ENCODE measurements at places on chromosomes 2 and 18.

DNA sequence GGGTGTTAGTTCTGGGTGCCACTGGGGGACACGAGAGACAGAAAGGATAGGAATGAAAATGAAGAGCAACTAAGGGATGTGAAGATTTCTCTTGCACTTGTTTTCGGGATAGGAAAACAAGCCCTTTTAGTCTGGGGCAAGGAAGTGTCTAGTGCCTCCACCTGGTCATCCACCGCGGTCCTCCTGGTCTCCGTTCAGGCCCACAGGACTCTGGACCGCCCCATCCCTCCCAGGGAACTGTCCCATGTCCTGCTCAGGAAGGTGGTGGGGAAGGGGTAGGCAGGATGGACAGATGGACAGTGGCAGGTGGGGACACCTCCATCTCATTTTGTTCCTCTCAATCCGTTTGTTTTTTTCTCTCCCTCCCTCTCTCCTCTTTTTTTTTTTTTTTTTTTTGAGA is 45.9 kb downstream of the AGAP1 start:
- DNase-seq, result no peak

DNA sequence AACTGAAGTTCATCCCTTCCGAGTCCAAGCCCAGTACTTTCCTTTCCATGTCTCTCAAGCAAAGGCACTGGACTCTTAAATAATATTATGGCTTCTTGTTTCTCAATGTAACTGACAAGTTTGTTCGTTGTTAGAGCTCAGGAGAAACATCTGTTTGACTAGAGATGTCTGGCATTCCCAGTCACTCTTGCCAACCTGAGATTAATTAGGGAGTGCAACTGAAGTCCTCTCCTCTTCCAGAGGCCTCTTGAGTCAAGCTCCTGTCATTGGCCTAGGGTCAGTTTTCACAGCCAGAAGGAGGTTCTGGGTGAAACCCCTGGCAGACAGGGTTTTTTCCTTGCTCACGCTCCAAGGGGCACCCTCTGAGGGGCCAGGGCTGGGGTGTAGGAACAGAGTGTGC is 196.1 kb downstream of the AGPS start:
- no peak for DNase-seq

DNA sequence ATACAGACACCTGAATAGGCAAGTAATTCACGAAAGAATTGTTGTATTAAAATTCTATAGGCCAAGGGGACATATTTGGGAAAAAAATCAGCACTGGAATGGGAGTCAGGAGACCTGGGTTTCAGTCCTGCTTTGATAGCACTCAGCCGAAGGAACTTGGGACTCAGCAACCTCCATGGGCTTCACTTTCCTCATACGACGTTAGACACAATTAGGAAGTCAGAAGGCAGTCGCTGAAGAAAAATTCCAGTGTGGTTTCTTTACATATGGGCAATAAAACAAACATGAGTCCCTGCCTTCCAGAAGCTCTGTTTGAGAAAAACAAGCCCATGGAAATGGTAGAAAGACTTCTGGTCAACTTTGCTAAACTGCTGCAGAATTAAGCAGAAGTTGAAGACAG is 15.1 kb upstream of the CYRIA start:
- no peak for DNase-seq

GRCh38 chr18:36481201-36481657 is 183.7 kb downstream of the FHOD3 start:
- DNase-seq, result no peak

DNA sequence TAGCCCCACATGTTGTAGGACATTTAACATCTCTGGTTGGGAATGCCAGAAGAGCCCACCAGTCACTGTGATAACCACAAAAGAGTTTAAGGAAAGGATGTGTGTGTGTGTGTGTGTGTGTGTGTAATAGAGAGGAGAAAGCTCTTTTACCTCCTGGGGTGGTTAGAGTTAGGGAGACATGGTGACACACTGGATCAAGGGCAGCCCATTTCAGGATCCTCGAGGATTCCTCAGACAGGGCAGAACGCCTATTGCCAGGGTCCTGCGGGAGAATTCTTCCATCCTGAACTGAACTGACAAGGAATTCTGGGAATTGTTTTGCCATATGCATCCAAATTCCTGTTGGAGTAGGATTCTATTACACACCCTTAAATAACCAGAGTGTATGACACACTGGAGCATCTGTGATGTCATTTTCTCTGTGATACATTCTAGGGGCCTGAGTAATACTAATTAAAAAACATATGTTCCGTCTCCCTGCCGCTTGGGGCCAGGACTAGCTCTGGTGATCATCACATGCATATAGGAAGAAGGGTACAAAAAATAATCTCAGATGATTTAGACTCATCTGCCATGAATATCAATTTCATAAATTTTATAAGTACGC is 156.4 kb upstream of the MMADHC start:
- DNase-seq, result no peak

- DNase-seq, result no peak
Observed at GRCh38 chr18:61824733-61825363, 68.0 kb downstream of the RNF152 start.

GRCh38 chr2:236341721-236342120 is 77.5 kb upstream of the ASB18 start:
- no peak for DNase-seq

DNA sequence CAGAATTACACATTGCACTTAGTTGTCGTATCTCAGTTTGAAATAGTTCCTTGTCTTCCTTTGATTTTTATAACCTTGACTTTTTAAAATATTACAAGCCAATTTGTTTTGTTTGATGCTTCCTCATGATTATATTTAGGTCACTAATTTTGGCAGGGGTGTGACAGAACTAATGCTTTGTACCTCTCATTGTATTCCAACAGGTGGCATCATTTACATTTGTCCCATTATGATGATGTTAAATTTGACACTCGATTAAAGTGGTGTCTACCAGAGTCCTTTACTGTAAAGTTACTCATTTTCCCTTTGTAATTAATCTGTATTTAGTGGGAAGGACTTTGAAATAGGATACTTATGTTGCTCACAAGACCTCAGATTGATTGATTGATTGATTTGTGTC is 21.5 kb upstream of the MFSD2B start:
- DNase-seq, result peak; percentile 9

GRCh38 chr18:9366126-9366714 is 31.6 kb downstream of the TWSG1 start:
- no peak for DNase-seq

- DNase-seq, result no peak
Observed at GRCh38 chr2:72722492-72723070, 103.3 kb downstream of the EXOC6B start.

- DNase-seq, result no peak
Observed at GRCh38 chr2:151358166-151358970, 976 bp downstream of the TNFAIP6 start.

GRCh38 chr2:142954493-142954892 is 77.0 kb downstream of the KYNU start:
- DNase-seq, result no peak

- DNase-seq, result no peak
Observed at GRCh38 chr18:78804206-78805030, 175.2 kb upstream of the SALL3 start.

- DNase-seq, result no peak
Observed at GRCh38 chr2:5539282-5540165, 152.7 kb upstream of the SOX11 start.

DNA sequence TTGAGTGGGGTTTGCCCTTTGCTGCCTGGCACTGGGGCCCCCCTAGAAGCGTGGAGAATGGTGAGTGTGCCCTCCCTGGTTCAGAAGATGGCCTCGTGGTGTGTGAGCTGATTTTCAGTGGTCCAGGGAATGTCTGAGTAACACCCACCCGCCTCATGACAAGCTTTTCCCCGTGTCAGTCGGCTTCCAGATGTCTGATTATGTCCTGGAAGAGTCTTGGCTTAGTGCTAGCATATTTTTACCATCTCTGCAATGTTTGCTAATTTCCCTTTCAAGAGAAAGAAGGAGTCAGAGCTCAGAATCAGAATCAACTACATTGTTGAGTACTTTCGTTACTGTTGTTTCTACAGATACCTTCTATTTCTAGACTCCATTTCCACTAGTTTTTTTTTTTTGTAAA is 214.7 kb downstream of the SEPTIN10 start:
- no peak for DNase-seq

GRCh38 chr2:231110551-231110950 is 14.3 kb downstream of the HTR2B start:
- peak; percentile 14 for DNase-seq

- DNase-seq, result no peak
Observed at GRCh38 chr2:3113122-3113521, 264.5 kb downstream of the EIPR1 start.

- no peak for DNase-seq
Observed at GRCh38 chr2:84844141-84844540, 36.7 kb downstream of the TRABD2A start.

GRCh38 chr2:164620873-164621763 is at the start of gene GRB14:
Gene GRB14 (minus strand): TSS chr2:164621482. CDS start chr2:164621309, 173 bp downstream.
- peak; percentile 67 for DNase-seq

DNA sequence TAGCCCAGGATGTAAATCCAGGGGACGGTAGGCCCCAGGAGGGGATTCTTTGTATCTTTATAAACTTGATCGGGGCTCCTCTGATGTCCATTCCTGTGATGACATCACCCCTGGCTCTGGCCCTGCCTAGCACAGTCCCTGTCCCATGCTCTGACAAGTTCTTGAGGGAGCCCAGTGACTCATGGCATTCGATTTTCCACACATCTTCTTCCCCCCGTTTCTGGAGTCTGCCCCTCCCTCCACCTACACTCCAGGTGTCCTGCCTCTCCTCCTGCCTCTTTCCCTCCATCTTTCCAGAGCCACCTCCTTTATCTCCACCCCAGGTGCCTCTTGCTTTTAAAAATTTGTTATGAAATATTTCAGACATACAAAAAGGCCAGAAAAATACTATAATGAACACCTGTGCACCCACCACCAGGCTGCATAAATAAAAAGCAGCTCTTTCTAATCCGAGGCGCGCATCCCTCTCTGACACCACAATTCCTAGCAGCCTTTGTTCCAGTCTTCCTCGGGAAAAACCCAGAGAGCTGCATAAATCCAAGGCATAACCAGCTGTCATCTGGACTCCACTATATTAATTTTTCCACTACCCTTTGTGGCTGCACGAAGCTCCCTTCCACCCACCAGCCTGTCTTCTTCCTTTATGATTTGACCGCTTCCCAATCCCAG is 207.7 kb downstream of the ZBTB7C start:
- no peak for DNase-seq

DNA sequence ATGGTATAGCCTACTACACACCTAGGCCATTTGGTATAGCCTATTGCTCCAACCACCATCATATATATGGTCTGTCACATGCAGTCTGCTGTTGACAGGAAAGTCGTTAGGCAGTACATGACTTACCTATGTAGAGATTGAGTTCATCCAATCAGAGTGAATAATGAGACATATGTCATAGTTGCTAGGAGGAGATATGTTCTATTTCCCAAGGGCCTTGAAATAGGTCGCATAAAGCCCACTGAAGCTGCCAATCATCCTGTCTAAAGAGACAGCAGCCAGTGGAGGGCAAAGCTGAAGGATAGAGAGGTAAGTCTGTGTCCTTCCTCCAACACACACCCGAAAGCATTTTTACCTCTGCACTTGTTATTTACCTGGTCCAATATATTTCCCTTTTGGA is 263.4 kb downstream of the PTPRM start:
- DNase-seq, result no peak

- DNase-seq, result no peak
Observed at GRCh38 chr2:120807751-120808150, 72.1 kb downstream of the GLI2 start.

- peak; percentile 11 for DNase-seq
Observed at GRCh38 chr2:209610631-209611030, 161.0 kb upstream of the UNC80 start.

- DNase-seq, result no peak
Observed at GRCh38 chr18:12921178-12921577, 26.6 kb upstream of the SEH1L start.

- no peak for DNase-seq
Observed at GRCh38 chr2:28716265-28716865, 35.3 kb upstream of the PPP1CB start.

DNA sequence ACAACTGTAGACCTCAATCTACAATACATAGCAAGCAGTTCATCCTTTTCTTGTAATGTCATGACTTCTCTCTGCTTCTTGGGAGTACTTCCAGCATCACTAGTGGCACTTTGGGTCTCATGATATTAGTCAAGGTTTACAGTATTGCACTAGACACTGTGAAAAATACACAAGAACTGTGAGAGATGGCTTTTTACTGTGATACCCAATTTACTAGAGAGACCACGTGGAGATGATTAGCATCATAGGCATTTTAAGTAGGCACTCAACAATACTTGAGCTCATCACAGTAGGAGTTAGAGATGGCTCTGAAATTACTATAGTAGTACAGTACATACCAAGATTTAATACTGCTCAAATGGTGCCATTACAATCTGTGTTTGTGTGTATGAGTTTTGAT is 112.8 kb upstream of the EML6 start:
- no peak for DNase-seq

- DNase-seq, result peak; percentile 39
Observed at GRCh38 chr18:24016643-24017042, 2.1 kb downstream of the TTC39C start.

DNA sequence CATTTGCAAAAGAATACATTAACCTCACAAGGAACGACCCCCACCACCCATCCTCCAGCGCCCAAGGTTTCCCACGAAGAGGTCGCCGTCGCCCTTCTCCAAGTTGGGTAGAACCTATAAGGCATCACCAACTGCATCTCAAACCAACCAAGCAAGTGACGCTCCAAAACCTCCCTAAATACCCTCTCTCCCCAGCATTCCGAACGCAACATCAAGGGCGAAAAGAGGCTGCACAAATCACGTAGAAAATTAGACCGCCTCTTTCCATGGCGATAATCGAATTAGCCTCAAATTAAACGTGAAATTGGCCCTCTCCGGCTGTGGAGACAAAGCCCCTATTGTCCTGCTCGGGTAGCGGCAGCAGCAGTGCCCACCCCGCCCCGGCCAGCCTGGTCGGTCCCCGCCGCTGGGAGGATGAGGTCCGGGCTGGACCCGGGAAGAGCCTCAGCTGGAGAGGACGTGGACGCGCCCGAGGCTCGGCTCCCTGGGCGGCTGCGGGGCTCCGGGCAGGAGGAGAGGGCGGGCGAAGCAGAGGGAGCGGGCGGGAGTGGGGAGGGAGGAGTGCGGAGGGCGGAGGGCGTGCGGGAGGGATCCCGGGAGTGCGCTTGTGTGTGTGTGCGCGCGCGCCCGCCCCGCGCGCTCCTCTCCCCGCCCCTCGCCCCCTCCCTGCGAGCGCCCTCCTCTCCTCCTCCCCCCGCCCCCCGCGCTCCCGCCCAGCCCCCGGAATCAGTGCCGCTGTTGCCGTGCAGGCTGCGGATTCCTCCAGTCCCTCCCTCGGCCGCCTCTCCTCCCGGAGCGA is at the start of gene SPTBN1:
Gene SPTBN1, plus strand, starts transcription at position 765 of the 799 bp plus-strand sequence. CDS start 70,092 bp downstream, outside the sequence.
- peak; percentile 83 for DNase-seq

GRCh38 chr2:239936838-239937581 is 88.1 kb downstream of the NDUFA10 start:
- no peak for DNase-seq

DNA sequence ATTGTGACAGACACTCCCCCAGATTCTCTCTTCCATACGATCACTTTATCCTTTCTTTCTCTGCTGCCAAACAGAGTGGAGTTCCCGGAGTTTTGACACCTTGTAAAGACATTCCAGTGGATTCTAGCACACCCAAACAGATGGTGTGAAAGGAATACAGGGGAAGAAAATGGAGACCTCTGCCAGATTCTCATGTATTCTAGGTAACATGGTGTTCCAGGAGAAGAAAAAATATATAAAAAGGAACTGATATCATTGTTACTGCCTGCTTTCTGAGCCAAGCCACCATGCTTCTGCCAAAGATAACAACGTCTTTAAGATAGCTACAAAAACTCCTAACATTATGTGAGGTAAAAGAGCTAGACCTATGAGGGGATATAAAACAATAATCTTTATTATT is 136.5 kb downstream of the TXNL1 start:
- no peak for DNase-seq

Measured in NCI-H1105 treated with DMSO at 0.1 percent for 48 hours (cell line).